Left lobe of liver (tissue), 2 donors: ENCODE measurements at places on chromosomes 1 and 21. TPM values are rescaled to one million over a fixed set of nuclear protein-coding genes. Genes with fewer than 3 reads are reported as not detected.

DNA sequence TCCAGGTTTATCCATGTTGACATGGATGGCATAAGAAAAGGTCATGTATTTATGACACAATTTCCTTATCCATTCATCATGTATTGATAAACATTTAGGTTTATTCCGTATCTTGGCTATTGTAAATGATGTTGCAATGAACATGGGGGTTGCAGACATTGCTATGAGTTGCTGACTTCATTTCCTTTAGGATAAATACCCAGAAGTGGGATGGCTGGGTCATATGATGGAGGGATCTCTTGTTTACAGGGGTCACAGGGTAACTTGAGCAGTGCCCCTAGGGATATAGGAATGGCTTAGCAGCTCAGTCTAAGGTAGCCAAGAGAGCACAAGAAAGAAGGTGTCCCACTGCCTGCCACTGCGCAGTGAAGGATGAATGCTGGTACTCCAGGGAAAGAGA lies 229.6 kb upstream of the COA6 start:
- DNase-seq: no peak

- peak; percentile 72 for DNase-seq
These were observed 32.0 kb upstream of the SLC30A1 start for GRCh38 chr1:211610779-211611556.

- no peak for DNase-seq
These were observed 234.1 kb upstream of the VAMP3 start for GRCh38 chr1:7536891-7537591.

DNA sequence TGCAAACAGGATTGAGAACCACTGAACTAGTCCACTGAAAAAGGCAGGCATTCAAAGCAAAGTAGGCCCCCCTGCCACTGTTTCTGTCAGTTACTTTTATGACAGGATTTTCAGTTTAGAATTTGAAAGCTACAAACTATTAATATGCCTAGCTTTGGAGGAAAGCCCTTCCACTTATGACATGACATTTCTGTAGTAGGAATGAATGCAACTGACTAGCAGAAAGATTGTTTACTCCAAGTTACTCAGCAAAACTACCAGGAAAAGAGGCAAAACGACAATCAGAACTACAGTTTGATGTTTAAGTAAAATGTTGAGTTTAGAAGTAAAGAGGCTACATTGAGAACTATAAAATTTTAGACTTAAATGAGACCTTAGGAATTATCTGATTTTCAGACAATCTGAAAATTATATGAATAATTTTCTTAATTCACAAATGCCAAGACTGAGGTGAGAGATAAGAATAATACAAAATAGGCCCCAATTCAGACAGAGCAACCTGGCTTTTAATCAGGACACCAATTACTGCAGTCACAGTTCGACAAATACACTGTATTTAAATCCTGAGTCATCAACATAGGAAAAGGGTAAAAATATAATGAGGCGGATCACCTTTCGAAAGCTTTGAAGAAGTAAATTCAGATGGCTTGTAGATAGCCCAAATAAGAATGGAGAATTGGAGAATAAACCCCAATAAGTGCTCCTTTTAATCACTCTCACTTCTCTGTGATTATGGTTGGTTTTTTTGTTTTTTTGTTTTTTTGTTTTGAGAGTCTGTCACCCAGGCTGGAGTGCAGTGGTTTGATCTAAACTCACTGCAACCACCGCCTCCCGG lies 2.2 kb downstream of the PRKAB2 start:
- DNase-seq: no peak

- no peak for DNase-seq
These were observed 92.3 kb upstream of the NFIA start for GRCh38 chr1:60989749-60990713.

The RAB7B gene
- total RNA-seq: 0.73 TPM
